ENCODE measurements at places on chromosomes 1 and 21.

DNA sequence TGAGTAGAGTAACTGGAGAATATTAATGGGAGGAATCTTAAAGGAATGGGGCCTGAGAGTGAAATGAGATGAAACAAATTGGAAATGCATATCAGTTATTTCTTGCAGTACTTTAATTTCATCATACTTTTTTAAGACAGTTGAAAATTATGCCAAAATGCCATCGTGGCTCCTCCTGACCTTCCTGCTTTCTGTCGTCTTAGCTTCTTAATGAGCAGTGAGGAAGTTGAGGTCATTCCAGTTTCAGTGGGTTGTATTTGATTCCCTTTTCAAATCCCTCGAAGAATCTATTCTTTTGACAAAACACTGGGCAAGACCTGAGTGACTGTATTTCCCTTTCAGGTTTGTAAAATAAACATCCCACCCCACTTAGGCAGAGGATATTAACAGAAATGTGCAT lies 134.9 kb upstream of the MAP1LC3C start:
- no peak for DNase-seq

- no peak for DNase-seq
Observed at GRCh38 chr1:225765982-225766674, 11.5 kb upstream of the SRP9 start.

DNA sequence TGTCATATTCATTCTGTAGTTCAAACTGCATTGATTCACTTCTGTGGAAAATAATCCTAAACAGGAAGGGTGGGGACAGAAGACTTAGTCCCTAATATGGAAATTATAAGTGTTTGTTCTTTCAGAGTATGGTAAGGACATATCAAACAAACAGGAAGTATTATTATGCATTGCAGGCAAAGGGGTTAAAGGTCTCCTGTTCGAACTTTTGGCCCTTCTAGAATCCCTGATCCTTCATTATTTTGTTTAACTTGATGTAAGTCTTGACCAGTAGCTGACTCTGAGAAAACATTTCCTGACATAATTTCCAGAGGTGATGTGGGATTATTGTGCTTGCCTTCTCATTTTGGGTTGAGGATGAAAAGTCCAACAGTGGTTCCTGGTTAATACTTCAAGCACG lies 215.4 kb upstream of the ADGRL2 start:
- no peak for DNase-seq

GRCh38 chr1:109785446-109786111 lies 21.9 kb upstream of the EPS8L3 start:
- DNase-seq = no peak

DNA sequence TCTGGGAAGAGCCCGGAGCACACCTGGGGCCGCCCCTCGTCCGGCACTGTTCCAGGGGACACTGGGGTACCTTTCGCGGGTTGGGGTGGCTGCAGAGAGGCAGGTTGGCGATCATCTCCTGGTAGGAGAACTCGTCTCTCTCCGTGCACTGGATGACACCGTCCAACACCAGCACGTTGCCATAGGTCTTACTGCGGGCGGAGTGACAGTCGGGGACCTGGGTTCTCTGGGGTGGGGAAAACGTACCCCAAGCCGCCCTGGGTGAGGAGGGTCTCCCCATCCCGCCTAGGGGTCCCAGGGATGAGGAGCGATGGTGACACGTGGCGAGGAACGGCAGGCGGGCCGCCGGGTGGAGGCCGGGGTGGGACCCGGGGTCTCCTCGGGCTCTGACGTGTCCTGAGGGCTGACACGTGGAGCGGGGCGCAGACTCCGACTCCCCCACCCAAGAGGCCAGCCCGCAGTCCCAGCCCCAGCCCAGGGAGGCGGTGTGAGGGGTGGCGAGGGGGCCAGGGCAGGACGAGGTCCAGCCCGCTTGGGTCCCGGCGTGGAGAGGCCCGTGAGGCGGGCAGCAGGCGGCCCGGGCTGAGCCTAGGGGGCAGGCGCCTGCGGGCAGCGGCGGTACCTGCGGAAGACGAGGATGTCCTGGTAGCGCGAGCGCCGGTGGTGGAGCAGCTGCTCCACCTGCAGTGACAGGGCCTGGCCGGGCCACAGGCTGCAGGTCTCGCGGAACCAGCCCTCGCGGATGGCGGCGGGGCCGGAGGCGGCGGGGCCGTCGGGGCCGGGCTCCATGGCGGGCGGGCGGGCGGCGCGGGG lies 457 bp downstream of the SRM start:
- no peak for DNase-seq

DNA sequence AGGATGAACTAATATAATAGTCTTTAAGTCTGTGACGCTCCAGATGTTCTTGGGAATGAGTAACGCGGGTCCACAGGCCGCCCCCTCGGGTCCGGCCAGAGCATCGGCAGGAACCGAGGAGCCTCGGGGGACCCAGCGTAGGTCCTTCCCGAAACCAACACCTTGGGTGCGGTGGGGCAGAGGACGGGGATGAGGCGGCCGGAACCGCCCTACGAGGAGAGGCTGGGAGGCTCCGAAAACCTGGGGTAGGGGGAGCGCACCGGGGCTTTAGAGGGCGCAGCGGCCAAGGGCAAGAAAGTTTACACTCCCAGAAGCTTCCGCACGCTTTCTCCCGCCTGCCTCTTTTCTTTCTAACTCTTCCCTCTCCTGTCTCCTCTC lies 7.1 kb downstream of the DMRTA2 start:
- peak; percentile 42 for DNase-seq

DNA sequence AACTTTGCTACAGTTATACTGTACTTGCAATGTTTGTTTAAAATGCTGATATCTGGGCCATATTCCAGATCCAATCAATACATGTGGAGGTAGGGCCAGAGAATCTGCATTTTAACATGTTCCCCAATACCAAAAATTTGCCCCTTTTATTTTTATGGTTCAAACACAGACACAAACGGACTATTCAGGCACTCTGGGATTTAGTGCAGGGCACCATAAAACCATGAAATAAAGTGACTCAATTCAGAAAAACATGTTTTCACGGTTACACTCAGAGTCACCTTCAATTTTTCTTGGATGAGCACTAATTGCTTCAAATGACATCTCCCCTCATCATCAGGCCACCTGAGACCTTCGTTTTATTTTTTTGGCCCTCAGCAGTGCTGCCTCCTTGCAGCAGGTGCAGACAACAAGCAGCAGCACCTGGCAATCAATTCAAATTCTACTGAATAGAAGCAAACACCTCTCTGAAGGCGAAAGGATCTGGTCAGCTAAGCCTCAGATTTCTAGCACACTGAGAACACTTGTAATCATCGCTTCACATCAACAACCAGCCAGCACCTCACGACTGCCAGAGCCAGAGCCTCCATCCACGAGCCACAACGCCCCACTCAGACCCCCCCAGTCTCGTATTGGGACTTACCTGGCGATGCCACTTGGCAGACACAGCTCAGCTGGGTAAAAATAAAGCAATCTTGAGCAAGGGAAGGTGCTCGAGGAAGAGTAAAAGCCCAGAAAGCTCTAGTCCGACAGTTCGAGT lies 1.1 kb downstream of the ERO1B start:
- DNase-seq = no peak

GRCh38 chr1:147473733-147474049 lies 67.6 kb upstream of the BCL9 start:
- no peak for DNase-seq

GRCh38 chr1:25474439-25475047 lies 43.8 kb downstream of the MACO1 start:
- no peak for DNase-seq

DNA sequence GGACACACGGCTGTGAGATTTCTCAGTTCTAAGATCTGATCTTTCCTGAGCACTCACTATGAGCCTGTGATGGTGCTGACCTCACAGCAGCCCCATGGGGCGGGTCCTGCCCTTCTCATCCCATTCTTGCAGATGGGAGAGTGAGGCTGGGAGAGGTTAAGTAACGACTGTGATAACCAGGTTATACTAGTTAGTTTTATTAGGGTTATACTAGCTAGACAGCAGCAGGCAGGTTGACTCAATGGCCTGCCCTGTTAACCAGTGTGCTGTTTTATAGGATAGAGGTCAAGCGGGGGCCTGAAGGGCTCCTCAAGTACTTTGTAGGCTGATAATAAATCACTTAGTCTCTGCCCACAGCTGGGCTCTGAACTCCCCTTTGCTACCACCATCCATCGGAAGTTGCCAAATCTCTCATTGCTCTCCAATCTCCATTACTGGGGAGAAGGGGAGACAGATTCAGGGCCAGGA lies 4.8 kb downstream of the CNTN2 start:
- DNase-seq = no peak

GRCh38 chr1:9181990-9182783 lies 52.4 kb upstream of the H6PD start:
- DNase-seq = peak; percentile 79

DNA sequence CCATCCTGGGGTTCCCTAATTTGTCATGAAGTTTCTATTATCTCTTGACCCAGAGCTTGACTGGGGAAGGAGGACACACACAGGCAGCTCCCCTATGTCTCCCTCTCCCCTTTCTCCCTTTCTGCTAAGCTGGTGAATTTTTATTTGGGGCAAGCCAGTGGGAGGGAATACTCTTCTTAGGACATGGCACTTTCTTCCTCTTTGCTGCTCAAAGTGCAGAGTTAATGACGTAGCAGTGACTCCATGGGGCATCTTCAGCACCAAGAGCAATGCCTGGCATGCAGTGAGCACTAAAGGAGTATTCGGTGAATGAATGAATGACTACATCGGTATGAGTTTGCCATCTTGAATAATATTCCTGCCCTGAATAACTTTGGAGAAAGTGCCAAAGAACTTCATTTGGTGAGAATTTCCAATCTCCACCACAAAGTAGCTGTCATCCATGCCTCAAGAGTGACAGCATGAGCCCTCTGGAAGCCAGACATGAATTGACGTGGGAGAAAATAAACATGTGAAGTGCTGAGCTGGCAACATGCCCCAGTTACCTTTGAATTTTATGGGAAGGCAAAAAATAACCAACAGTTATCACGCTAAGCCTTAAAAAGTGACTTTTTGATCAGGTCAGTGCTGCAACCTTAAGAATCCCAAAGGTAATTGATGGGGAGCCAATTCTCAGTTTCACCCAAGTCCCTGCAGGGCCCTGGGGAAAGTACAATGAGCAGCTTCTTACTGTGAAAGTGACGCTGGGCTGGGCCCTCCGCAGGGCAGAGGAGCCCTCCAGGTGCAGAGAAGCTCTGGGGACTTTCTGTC lies 22.1 kb upstream of the ATF3 start:
- DNase-seq = no peak

DNA sequence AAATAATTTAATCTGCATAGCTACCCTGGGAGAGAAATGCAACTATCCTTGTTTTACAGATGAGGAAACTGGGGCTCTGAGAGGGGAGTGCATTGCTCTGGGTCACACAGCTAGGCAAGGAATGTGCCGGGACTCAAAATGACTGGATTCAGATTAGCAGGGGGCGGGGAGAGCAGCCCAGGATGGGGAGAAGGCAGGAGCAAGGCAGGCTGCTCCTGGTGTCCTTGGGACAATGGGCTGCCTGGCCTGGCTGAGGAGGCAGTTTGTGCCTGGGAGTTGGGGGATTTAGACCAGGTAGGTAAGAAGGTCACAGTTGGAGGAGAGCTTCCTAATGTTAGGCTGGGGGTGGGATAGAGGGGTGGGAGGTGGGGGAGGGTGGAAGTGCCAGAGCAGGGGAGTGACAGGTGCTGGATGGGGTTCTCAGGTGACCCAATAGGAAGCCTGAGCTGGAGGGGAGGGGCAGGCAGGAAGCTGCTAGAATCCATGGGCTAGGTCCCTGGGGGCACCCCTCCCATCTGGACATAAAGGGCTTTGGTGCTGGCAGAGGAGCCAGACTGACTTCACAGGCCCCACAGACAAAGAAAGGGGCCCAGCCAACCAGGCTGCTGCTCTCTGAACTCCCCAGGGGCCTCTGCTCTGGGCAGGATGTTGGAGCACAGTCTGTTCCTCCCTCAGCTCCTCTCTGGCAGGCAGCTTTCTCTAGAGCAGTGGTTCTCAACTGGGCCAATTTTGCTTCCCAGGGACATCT lies 29.0 kb downstream of the TRIM62 start:
- no peak for DNase-seq

- no peak for DNase-seq
Observed at GRCh38 chr1:233615571-233615970, 1.7 kb downstream of the KCNK1 start.

DNA sequence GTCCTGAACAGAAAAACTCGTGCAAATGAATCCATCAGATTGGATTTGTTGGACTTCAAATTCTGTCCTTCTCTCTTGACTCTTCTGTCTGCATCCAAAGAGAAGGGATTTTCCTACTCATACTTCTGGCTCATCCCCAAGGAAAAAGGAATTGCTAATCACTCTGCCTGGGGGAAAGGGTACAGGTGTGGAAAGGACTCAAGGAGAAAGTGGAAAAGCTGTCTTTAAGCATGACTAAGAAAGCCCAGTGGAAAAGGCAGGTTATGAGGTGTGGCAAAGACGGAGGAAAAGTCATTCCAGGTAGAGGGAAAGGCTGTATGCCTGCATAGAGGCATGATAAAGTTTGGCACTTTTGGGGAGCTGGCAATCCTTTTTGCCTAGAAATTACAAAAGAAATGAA lies 43.4 kb downstream of the PTGS2 start:
- DNase-seq = no peak

DNA sequence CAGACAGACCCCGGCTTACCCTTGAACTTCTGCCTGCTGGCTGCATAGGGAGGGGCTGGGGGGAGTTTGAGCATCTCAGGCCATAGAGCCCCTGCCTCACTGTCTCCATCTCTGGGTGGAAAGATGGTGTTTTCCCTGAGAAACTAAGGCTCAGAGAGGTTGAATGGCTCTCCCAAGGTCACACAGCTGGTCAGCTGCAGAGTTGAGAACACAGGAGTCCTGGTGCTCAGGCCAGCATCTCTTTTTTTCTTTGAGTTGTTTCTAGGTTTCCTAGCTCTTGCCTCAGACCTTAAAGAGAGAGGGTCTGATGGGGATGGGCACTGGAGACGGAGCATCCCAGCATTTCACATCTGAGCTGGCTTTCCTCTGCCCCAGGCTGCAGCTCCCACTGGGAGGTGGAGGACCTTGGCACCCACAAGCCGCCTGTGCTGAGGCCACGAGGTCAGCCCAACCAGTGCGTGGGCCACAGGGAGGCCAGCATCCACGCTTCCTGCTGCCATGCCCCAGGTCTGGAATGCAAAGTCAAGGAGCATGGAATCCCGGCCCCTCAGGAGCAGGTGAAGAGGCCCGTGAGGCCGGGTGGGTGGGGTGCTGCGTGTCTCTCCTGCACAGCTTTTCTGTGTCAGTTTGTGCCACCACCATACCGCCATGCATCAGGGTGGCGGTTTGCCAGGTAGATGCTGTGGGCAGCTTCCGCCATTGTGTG lies 21.8 kb downstream of the PCSK9 start:
- DNase-seq = no peak

GRCh38 chr1:15118579-15118978 lies 35.0 kb upstream of the TMEM51 start:
- DNase-seq = no peak

- no peak for DNase-seq
Observed at GRCh38 chr1:182337736-182338571, 53.6 kb downstream of the GLUL start.

DNA sequence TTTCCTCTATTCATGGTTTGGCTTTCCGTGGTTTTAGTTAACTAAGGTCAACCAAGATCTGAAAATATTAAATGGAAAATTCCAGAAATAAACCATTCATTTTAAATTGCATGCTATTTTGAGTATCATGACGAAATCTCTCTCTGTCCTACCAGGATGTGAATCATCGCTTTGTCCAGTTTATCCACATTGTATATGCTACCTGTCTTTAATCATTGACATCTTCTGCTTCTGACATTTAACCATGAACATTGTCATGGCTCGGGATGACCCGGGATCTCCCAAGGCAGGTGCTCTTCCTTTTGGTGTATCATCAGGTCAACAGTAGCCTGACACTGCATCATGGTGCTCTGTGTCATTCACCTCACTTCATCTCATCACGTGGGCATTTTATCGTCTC lies 125.5 kb upstream of the HNRNPU start:
- no peak for DNase-seq

GRCh38 chr1:214331827-214332423 lies 51.0 kb downstream of the SMYD2 start:
- DNase-seq = peak; percentile 51
